Myocyte (in vitro differentiated cells): ENCODE measurements at places on chromosomes 3 and 15. TPM values are rescaled to one million over a fixed set of nuclear protein-coding genes. Genes with fewer than 3 reads are reported as not detected.

DNA sequence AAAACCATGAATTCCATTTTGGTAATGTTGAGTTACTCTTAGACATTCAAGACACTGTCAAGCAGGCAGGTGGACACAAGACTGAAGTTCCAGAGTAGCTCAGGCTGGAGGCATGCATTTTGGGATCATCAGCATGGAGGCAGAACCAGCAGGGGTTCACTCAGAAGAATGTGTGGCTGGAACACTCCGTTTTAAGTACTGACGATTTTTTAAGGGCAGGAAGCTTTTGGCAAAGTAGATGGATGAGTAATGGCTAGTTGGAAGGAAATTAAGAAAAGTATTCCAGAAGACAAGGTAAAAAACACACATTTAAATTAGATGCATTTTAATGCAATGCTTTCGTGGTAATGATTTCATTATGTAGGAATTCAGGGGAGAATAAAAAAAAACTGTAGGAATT is 420.4 kb downstream of the ROBO2 start:
- DNase-seq = no peak

GRCh38 chr15:31005660-31006059 is 14.2 kb upstream of the MTMR10 start:
- no peak for DNase-seq

- DNase-seq = peak; percentile 13
Measured at GRCh38 chr15:61227950-61228936, 859 bp downstream of the RORA start.

DNA sequence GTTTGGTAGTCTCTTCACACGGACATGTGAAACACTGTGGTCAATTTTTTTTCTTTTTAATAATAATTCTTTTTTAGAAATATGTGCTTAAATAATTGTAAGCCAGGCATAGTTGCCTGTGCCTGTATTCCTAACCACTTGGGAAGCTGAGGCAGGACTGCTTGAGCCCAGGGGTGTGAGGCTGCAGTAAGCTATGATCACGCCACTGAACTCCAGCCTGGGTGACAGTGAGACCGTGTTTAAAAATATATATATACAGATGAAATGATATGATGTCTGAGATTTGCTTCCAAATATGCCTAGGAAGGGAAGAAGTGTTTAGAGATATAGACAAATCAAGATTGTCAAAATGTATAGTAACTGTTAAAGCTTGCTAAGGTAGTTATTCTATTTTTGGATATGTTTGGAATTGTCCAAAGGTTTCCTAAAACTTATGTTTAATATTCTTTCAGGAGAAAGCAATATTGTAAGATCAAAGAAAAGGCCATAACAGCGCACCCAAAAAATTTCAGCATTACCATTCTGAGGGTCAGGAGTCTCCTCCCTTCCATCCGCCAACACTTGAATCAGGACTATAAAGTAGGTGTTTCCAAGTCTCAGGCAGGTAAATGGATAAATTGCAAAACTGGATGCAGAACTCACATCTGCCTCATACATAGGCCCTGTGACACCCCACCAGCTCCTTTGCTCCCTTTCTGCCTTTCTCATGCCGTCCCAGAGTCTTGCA is 532 bp upstream of the SELENOT start:
- DNase-seq = no peak

- DNase-seq = peak; percentile 58
Measured at GRCh38 chr3:188627652-188628051, 473.7 kb downstream of the LPP start.

GRCh38 chr3:18393906-18394305 is 31.2 kb downstream of the SATB1 start:
- peak; percentile 2 for DNase-seq

- no peak for DNase-seq
Measured at GRCh38 chr15:64048781-64049460, 2.6 kb upstream of the DAPK2 start.

DNA sequence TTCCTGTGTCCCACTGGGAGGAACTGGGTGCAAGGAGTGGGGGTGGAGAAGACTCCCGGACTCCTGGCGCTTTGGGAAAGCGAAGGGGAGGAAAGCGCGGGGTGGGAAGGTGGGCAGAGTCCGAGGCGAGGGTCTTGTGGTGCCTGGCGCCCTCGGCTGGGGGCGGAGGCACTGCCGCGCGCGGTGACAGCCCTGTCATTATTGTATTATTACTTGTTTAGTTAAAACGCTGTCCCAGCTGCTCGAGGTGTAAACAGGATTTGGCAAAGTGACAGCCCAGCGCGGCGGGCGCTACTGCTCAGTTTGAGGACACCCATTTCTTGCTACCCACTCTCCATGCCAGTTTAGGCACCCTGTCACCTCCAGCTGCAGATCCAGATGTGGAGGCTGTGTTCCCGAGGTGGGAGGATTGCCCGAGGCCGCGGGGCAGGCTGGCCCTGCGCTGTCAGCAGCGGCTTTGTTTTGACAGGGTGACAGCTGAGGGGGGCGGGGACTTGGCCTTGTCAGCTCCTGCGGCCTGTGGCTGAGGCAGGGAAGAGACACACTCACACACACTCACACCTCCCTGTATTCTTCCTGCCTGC is 1.0 kb downstream of the KAT2B start:
- peak; percentile 90 for DNase-seq

DNA sequence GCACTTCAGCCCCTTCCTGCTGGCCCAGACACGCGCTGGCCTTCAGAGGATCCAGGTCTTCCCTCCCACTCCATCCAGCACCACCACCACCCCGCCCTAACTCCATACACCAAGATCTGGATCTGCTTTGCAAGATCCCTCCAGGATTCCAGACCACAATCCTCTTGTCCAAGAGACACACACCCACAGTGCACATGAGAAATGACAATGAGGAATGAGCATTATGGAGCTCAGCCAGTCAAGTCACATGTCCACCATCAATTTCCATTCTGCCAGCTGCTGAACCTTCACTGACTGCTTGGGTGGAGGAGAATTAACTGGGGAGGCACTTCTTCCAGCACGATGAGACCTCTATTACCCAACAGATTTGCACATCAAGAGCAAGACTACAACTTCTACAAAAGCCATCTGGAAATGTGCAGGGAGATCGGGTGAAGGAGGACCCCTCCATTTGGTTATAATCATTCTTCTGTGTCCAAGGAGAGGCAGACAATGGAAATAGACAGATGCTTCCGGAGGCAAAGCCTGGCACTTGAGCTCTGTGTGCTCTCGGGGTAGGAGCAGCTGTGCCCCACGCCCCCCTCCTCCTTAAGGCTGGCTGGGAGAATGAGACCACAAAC is 12.3 kb upstream of the SPATA12 start:
- DNase-seq = peak; percentile 94

GRCh38 chr15:48177383-48177765 is 721 bp downstream of the MYEF2 start:
- DNase-seq = peak; percentile 68

DNA sequence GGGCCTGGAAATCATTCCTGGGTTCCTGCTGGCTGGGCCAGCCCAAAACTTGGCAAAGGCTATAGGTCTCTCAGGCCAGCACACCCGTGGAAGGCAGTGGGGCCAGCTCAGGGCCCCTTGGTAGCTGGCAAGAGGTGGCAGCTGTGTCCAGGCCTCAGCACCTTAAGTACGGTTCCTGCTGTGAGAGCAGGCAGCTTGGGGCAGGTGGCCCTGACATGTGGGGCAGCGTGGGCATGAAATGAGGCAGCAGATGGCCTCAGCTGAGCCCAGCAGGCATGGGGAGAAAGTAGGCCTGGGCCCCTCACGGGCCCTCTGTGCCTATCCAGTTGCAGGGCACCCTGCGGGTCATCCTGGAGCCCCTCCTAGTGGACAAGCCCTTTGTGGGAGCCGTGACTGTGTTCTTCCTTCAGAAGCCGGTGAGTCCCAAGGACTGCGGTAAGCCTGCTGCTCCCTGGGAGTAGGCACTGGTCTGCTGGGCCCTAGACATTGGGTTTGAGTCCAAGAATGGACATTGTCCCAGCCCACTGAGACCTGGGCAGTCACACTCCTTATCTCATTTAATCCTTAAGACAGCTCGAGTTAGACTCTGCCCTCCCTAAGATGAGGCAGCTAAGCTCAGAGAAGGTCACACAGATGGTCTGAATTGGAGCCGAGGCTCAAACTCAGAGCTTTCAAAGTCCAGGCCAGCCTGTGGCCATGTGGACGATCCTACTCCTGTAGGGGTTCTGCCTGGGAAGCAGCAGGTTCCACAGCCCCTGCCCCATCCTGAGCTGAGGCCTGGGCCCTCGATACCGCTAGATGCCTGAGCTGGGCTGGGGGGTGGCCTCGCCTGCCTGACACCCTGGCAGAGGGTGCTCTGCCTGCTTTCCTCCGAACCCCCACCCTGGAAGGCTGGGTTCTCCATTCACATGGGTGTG is 25.5 kb downstream of the ESYT3 start:
- DNase-seq = peak; percentile 62

The IGSF10 gene
- total RNA-seq = 0.13 and 0.26 TPM in 2 replicates
